ENCODE measurements at places on chromosomes 6 and 20. TPM values are rescaled to one million over a fixed set of nuclear protein-coding genes. Genes with fewer than 3 reads are reported as not detected.

GPR6 gene
- total RNA-seq = not detected

MAP7 gene
- total RNA-seq = 10.4 TPM

AMD1 gene
- 92.8 TPM for total RNA-seq

SLPI gene
- 6.8 TPM for total RNA-seq

SIRPD gene
- total RNA-seq = not detected

NNAT gene
- 31.4 TPM for total RNA-seq

BMP2 gene
- total RNA-seq = 9.1 TPM

ANGPT4 gene
- 0.21 TPM for total RNA-seq

CITED2 gene
- total RNA-seq = 32.4 TPM

DNA sequence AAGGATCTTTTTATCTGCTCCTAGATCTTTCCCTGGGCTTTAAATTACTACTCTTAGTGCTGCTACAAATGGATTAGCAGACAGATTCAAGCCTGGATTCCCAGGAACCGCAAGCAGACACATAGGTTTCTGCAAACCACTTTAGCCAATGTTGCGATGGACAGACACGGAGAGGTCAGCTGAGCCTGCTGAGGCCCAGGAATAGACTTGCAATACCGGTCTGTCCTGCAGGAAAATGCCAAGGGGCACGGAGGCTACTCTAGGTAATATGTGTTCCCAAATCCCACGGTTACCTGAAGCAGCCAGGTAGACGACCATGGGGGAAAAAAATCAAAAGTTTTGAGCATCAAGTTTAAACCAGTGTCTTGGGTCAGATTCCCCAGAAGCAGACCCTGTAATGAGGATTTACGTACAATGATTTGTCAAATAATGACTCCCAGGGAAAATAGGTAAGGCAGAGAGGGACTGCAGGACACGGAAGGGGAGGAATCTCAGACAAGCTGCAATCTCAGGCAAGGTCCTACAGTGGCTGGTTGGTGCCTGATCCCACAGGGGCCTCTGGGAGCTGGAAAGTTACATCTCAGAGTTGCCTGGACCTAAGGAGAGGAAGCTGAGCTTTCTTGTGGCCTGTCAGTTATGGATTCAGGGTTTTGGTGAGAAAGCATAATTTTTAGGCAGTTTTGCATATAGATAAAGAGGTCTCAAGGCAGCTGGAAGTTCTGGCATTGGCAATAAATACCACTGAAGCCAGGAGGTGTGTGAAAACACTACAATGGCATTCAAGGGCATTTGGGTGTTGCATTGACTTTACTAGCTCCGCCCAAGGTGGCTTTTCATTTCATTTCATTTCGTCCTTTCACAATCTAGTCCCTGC is 12.5 kb downstream of the OTOR start:
- DNase-seq = no peak

GRCh38 chr20:56005389-56005715 is at the start of gene CBLN4:
CBLN4 (minus strand) TSS chr20:56005519; CDS start chr20:56004171, 1,348 bp downstream.
- DNase-seq = no peak

- DNase-seq = no peak
Measured at GRCh38 chr20:60007464-60007863, 49.2 kb downstream of the CDH26 start.

GRCh38 chr6:93581371-93581770 is 162.0 kb upstream of the EPHA7 start:
- no peak for DNase-seq

DNA sequence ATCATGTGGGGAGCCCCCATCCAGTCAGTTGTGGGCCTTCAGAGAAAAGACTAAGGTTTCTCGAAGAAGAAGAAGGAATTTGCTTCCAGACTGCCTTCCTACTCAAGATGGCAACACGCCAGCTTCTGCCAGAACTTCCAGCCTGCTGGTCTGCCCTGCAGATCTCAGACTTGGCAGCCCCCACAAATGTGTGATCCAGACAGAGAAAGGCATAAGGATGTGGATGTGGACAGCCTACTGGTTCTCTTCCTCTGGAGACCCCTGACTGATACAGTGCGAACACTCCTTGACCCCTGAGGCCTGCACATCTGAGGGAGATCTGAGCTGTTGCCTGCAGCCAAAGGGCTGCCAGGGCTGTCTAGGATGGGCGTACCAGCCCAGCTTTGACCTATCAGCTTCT is 8.6 kb downstream of the GABRR1 start:
- DNase-seq = no peak

- DNase-seq = no peak
Measured at GRCh38 chr6:161924516-161925116, 650.8 kb upstream of the AGPAT4 start.

DNA sequence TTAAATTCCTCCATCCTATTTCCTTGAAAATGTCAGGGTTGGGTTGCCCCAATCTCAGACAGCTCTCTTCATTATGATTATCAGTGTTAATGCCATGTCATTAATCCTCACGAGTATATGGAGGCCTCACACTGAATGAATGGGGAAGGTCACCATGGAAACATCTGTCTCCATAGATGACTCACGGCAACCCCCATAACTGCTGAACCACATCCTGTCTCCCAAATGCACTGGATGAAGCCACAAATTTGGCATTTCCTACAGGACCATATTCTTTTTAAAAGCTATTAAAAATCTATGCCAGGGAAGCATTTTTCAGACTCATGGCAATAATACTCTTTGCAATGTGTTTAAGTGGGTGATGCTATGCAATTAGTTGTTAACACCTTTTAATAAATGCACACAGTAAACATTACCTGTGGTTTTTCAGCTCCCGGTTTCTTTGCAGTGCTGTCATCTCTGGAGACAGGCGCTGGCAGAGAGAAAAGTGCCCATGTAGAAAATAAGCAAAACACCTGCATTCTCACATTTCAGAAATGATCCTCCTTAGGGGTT is 80.1 kb upstream of the PTPRK start:
- DNase-seq = no peak

DNA sequence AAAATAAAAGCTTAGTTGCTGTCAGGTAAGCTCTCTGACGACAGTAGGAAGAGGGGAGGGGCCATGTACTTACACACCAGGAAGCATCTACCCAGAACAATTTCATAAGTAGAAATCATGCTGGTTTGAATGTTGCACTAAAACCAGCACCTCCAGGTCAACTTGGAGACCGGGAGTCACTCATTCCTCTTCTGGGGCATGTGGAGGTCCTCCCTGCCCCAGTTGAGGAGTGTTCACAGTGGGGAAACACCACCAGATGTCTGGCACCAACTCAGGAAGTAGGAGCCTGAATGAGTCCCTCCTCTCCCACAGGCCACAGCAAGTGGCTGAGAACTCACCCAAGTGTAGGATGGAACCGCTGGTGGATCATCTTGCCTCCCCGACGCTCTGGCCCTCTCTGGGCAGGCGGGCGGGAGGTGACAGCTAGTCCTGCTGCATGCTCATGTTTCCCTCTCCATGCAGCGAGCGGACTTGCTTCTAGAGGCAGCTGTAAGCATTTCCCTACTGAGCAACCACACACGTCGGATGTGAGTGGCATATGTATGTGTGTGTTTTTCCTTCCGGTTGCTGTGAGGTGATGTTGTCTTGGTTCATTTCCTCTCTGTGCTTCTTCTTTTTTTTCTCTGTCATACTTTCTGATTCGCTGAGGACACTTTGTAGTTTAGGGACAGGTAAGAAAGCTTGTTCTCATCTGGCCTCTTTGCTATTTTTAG is 149.5 kb upstream of the NEDD9 start:
- no peak for DNase-seq

DNA sequence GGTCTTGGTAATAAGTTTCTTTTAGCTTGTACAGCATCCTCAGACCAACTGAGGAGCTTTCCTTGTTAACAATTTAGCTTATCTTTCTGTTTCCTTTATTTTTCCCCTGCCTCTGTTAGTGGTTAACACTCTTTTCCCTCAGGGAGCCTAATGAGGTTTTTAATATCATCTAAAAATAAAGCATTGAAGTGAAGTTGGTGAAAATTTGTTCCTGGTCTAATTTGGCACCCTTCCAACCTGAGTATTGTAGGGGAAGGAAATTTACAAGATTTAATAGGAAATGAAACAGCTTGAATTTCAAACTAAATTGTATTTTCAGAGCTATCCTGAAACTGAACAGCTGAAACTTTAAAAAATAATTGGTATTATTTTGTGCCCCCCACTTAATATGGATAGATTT is 28.1 kb upstream of the VAPB start:
- DNase-seq = no peak

- DNase-seq = no peak
Measured at GRCh38 chr20:3900187-3900604, 11.0 kb downstream of the PANK2 start.

- DNase-seq = no peak
Measured at GRCh38 chr6:113680301-113680700, 176.8 kb upstream of the MARCKS start.

GRCh38 chr6:17871189-17871519 is 116.3 kb downstream of the KIF13A start:
- DNase-seq = no peak

- no peak for DNase-seq
Measured at GRCh38 chr6:71491844-71492243, 203.2 kb downstream of the OGFRL1 start.

- no peak for DNase-seq
Measured at GRCh38 chr6:36389353-36389752, 1.9 kb upstream of the ETV7 start.

DNA sequence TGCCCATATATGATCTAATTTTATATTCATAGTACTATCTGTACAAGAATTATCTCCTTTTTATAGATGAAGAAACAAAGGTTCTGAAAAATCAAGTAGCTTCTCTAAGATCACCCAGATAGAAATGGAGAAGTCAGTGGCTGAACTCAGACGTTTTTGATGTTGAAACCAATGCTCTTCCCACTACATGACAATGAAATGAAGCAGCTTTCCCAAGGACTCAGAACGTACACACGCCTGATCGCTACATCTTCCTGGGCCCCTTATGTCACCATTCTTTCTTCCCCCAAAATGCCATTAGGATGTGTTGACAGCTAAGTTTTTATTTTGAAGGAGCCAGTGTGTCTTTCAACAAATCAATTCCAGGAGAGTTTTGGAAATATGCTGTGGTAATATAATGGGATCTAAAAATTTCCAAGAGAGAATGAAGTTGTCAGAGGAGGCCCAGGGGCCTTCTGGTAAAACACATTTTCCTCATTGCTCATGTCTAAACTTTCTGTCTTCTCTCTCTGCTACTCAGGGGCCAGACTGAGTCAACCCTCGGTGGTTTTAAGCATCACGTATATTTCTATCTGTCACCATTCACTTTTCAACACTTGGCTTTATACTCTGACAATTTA is 98.1 kb upstream of the COL21A1 start:
- DNase-seq = no peak

GRCh38 chr6:166236596-166236995 is 68.9 kb upstream of the TBXT start:
- DNase-seq = no peak

DNA sequence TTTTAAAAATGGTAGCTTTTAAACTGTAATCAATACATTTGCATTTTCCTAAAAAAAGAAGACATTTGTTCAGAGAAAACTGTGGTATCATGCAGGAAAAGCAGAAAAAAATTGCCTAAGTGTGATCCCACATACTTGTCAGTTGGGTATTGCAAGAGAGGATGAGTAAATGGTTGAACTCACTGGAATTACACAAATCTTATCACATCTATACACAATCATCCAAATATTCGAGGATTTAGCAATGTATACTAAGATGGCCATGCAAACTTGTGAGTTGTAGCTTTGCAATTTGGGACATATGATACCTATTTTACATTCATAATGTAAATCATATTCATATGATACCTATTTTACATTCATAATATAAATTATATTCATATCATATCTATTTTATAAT is 58.2 kb upstream of the GJE1 start:
- no peak for DNase-seq

DNA sequence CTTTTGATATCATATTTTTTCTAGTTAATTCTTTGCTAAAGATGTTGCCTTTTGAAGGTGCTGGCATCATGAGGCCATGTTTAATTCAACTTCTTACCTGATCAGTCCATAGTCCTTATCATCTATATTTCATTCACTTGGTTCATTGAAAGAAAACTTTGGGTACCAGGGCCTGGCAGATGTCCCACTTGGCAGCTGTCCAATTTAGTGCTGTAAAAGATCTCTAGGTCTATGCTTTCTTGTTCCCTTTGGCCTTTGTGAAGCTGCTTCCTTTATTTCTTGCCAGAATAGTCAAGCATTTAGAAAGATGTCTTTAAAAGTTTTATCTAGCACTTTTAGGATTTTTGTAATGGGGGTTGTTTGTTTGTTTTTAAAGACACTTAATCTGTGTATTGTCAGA is 61.7 kb upstream of the EYA4 start:
- DNase-seq = no peak

DNA sequence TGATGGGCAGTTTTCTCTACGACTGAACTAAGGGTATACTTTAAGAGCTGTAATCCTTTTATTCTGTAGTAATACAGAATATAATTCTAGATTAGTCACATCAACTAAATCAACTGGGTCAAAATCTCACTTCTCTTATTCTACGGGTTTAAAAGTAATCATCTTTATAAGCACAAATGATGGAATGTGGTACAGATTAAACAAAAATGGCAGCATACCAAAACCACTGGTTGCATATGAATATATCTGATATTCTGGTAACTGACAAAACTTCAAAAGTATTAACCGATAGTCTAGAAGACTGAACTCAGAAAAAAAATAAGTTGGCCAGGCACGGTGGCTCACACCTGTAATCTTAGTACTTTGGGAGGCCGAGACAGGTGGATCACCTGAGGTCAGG is 7.0 kb downstream of the SOD2 start:
- no peak for DNase-seq

GRCh38 chr6:32427218-32427617 is 12.5 kb upstream of the HLA-DRA start:
- DNase-seq = no peak

DNA sequence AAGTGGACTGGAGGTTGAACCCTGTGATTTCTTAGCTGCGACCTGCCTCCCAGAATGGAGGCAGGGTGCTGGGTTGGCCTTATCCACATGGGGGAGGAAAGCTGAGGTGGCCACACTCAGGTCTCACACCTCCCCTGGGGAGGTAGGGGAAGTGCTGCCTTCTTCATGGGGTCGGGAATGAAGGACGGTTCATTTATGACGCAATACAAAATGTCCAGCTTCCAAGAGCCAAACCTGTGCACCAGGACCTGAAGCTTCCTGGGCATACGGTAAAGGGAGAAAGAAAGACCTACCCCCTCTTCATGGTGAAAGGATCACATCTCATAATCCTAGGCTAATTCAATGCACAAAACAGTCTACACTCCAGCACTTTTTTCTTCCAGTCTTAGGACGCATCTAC is 150.6 kb upstream of the CDYL start:
- DNase-seq = no peak

Measured in urinary bladder (tissue), 4 donors.